Inflammatory macrophage (primary cell): ENCODE measurements at places on chromosomes 11 and 22.

GRCh38 chr11:63855975-63856374 is 17.1 kb downstream of the MARK2 start:
- no peak for DNase-seq

GRCh38 chr11:68870470-68870869 is 28.8 kb upstream of the CPT1A start:
- DNase-seq: peak; percentile 13

DNA sequence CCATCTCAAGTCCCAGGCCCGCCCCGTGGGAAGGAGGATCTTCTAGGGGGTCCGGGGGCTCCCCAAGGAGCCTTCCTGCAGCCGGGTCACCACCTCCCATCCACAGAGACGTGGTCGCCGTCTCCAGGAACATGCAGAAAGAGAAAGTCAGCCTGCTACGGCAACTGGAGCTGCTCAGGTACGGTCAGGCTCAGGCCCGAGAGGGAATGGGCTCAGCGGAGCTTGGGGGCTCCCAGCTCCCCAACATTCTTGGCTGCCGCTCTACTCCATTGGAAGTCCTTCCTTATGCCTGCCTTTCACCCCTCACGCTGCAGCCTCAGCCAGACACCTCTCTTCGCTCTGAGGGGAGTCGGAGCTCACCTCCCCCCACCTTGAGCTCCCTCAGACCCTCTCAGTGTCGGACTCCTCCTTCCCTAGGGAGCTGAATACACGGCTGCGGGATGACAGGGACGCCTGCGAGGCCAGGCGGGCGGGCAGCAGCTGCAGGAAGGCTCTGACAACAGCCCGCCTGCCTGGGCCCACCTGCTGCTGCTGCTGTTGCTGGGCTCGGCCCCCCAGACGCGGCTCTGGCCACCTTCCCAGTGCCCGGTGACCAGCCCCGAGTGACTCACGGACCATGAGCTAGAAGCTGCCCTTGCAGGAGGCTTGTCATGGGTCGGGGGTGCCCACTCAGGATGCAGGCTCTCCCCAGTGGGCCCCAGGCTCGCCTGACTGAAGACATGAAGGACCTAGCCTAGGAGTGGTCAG is 1.5 kb upstream of the CD151 start:
- DNase-seq: no peak

DNA sequence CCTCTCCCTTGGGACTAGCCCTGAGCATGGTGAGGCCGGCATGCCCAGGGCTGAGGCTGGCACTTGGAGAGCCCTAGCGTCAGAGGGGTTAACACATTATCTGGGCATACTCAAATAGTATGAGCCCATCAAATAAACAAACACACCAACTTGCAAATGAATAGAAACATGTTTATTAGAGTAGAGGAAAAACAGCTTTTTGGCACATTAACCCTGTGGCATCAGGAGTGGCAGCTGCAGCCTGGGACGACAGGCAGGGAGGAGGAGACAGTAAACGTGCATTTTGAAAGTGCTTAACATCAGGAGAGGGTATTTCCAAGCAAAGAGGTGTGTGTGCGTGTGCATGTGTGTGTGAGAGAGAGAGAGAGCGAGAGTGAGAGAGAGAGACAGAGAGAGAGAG is 684.9 kb downstream of the NTM start:
- DNase-seq: no peak
